ENCODE measurements at places on chromosomes 6 and 20.
A peak's percentile ranks its signal among the peaks of the same experiment; 100 is the strongest.

DNA sequence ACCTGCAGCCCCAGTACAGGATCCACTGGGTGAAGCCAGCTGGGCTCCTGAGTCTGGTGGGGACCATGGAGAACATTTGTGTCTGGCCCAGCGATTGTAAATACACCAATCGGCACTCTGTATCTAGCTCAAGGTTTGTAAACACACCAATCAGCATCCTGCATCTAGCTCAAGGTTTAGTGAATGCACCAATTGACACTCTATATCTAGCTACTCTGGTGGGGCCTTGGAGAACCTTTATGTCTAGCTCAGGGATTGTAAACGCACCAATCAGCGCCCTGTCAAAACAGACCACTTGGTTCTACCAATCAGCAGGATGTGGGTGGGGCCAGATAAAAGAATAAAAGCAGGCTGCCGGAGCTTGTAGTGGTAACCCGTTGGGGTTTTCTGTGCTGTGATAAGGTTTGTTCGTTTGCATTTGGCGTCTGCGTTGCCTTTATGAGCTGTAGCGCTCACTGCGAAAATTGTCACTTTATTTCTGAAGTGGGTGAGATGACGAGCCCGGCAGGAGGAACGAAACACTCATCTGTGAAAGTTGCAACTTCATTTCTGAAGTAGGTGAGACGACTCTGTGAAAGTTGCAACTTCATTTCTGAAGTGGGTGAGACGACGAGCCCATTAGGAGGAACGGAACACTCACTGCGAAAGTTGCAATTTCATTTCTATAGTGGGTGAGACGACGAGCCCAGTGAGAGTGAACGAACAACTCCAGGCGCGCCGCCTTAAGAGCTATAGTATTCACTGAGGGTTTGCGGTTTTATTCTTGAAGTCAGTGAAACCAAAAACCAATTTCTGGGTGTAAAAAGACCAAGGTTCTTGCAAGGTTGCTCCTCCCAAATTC is 31.1 kb downstream of the SERPINB6 start:
- DNase-seq = peak; percentile 8

DNA sequence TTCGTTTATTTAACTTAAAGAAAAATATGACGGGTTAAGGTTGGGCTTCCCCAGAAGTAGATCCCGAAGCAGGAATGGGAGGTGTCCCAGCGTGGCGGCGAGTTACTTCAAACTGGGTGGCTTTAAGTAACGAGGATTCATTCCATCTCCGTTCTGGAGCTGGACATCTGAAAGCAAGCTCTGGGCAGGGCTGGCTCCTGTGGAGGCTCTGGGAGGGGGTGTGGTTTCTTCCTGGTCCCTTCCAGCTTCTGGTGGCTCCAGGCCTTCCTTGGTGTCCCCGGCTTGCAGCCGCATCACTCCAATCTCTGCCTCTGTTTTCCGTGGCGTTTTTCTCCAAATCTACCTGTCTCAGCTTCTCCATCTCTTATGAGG is 47.3 kb upstream of the BHLHE23 start:
- no peak for DNase-seq

DNA sequence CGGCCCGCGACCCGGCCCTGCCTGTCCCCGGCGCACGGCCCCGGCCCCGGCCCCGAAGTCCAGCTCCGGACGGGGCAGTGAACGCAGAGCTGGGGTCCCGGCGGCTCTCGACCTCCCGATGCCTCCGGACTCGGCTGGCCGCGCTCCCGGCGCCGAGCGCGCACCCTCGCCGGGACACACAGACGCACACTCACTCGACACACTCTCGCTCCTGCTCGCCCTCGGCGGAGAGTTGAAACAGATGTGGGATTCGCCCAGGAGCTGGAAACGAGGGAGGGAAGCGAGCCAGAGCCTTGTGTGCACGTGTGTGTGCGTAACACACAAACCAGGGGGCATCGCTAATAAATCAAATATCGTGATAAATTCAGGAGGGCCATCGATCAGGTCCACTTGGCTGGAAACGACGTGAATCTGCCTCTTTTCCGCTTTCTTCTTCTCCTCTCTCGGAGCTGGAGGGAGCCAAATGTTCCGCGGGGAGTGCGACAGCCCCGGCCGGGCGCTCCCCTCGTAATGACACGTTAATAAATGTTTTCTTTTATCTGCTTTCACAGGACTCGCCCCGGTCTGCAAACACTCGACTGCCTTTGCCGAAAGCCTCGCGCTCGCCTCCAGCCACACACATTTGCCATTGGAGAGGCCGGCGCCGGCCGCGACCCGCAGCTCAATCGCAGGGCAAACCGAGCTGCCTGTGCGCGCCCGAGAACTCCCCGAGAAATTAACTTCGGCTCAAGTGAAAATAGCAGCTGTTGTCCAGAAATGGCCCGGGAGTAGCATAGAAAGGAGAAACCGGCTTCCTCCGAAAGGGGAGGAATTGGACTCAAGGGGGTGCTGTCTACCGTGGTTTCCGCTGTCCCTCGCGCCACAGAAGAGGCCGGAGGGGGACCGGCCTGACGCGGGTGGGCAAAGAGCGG is 828 bp upstream of the SULF2 start:
- no peak for DNase-seq

GRCh38 chr6:119960456-119960855 is 610.9 kb upstream of the MAN1A1 start:
- DNase-seq = no peak

DNA sequence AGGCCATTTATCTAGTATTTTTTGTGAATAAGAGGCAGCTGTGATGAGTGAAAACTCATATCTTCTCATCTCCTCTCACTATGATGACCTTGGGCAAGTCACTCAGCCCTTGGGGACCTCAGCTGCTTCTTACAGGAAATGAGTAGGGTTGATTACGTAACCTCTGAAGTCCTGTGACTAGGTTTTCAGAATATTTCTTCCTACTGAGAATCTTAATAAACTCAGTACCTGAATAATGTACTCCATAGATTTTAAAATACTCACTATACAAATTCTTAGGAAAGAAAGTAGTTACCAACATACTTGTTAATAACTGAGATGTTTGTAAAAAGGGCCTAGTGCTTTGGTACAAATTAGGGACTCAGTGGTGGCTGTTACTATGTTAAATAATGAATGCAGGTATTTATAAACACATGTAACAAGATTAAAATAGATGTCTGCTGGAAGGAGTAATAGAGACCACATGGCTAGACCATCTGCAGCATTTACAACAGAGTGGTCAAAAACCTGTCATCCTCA is 60.9 kb downstream of the RPRD1B start:
- DNase-seq = peak; percentile 8

GRCh38 chr6:37354526-37355384 is 972 bp downstream of the RNF8 start:
- DNase-seq = no peak

DNA sequence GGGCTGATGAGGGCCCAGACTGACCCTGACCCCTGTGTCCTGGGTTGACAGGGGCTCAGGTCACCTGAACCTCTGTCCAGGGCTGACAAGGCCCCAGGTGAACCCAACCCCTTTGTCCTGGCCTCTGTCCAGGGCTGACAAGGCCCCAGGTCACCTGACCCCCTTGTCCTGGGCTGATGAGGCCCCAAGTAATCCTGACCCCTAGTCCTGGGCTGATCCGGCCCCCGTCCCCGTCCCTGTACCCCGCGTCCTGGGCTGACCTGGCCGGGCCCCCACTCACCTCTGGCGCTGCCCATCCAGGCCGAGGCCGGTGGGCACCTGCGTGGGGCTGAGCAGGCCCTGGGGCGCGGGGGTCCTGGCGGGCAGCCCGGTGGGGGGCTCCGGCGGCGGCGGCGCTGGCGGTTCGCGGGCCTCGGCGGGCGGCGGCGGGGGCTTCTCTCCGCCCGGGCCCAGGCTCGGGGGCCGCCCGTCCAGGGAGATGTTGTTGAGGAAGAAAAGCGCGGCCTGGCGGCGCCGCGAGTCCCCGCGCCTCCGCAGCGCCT is 379 bp downstream of the CABLES2 start:
- no peak for DNase-seq

- DNase-seq = no peak
Observed at GRCh38 chr6:90098627-90099026, 198.0 kb downstream of the BACH2 start.

DNA sequence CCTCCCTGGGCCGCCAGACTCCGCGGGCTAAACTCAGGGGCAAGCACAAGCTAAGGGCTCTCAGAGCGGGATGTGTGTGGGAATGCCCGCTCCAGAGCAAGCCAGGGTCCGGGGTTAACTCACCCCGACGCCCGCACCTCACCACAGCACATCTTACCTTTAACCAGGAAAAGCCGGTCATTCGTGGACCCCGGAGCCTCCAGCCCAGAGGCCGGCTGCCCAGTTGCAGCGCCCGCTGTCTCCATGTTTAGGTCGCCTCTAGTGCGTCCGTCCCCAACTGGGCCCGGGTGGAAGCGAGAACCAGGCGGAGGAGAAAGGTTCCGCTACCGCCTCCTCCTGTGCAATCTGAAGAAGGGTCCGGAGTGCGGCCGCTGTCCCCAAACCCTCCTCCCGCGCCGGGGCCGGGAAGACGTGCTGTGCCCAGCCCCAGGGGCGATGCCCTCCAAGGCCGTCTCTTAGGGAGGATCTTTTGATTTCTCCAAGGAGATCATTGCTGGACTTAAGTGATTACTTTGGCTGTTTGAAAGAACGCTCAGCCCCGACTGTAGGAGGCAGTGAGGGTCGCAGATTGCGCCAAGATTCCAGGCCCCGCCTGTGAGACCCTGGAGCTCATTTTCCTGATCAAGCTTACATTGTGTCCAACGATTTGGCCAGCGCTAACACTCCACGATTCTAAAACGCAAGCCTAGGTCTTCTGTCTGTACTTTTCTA is at the start of gene TMEM242:
Gene TMEM242, minus strand, starts transcription at position 265 of the 711 bp plus-strand sequence. Its CDS starts 20 bp downstream, at position 245.
- DNase-seq = peak; percentile 64

GRCh38 chr6:138492871-138493270 is 6.4 kb downstream of the NHSL1 start:
- no peak for DNase-seq

DNA sequence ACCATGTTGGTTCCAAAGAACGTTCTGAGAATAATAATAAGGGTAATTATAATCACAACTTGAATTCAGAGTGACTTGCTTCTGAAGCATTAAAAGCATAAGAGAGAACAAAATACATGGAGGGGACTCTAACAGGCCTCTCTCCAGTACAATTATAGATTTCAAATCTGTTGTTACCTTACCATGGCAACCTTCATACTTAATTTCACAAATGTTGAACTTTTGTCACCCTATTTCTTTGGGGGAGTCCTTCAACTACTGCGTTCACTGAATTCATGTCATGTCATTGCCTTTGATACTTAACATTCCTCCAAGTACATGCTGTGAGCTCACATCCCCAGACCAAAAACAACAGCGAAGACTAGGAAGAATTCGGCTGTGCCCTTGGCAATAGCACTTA is 104.0 kb downstream of the MKKS start:
- no peak for DNase-seq

DNA sequence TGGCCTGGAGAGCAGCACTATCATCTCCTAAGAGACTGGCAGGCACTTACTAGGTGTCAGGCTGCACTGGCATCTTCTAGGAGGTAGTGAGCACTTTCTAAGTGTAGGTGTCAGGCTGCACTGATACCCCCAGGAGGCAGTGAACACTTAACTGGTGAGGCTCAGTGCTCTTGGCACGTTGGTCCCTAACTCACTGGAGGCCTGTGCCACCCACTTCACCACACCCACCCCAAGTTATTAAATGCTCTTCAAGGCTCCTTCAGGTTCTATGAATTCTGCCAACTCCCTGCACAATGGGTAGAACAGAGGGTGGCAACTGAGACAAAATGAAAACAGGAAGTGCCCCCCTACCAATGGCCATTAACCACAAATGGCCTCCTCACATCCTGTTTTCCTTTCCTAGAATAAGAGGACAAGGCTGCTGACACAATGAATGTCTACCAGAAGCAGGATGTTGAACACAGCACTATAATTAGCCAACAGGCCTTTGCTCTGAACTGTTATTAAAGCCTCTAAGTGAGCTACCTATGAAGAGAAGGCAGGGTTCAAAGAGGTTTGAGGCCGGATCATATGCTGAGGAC is 29.4 kb downstream of the NCOA5 start:
- DNase-seq = no peak

DNA sequence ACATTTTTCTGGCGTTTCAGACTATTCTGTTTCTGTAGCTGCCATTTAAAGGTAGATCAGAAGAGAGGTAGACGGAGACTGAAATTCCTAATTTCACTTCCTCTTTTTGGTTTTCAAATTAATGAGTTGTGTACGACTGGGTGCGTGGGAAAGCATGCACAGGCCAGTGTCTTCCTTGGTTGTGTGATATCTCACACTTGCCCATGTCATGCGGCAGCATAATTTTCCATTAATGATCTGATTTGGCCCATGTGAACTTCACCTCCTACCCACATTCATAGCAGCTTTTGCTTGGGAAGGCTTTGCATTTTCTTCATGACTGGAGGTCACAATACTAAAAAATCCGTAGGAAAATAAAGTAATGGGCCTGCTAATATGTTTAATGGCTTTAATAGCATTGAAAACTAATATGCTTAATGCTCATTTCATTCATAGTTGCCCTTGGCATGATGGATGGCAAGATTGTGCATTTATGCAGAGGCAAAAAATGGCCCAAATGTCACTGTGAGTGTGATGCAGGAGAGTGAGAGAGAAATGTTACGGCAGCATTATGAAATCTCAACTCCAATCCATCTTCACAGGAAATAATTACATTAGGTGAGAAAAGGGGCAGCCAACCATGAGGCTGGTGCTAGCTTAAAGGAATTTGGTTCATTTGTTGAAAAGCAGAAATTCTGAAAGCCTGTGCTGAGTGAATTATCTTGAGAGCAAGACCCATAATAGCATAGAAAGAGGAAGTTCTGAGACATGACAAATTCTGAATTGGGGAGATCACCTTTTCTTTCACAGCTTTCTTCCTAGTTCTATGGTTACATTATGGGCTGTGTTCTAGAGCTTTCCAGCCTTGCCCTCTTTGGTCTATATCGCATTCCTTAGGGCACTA is 69.0 kb upstream of the UST start:
- no peak for DNase-seq

- DNase-seq = no peak
Observed at GRCh38 chr6:43075670-43076463, at the start of gene PTK7. Gene PTK7, plus strand, starts transcription at chr6:43076314. Its CDS starts 175 bp downstream, at chr6:43076489.

- no peak for DNase-seq
Observed at GRCh38 chr6:117265410-117266256, at the start of gene VGLL2. Gene VGLL2, plus strand, starts transcription at chr6:117265558. Its CDS starts 206 bp downstream, at chr6:117265764.

GRCh38 chr6:147029923-147030322 is 174.3 kb upstream of the STXBP5 start:
- DNase-seq = no peak

- no peak for DNase-seq
Observed at GRCh38 chr6:75524322-75524972, 30.8 kb upstream of the FILIP1 start.

- peak; percentile 10 for DNase-seq
Observed at GRCh38 chr6:30411515-30412207, 66.7 kb downstream of the RPP21 start.

- DNase-seq = no peak
Observed at GRCh38 chr6:47414423-47415167, 63.0 kb upstream of the CD2AP start.

DNA sequence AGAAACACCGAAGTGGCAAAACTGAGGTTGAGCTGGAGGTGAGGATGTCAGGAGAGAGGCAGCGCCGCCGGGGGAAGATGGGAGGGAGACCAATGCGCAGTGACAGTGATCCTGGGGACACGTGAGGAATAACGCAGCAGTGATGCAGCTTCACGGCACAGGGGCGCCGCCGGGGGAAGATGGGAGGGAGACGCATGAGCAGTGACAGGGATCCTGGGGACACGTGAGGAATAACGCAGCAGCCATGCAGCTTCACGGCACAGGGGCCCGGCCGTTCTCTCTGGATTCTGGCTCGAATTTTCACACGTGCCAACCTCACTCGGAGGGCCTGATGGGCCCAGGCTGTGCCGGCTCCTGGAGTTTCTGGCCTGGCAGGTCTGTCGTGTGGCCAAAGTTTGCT is 94.7 kb downstream of the SMOC2 start:
- DNase-seq = no peak

GRCh38 chr20:25250508-25250907 is 2.6 kb downstream of the PYGB start:
- no peak for DNase-seq

GRCh38 chr6:157436944-157437336 is 56.0 kb downstream of the ZDHHC14 start:
- no peak for DNase-seq

Measured in stimulated activated CD8-positive, alpha-beta memory T cell treated with anti-CD3 and anti-CD28 coated beads, Interleukin-4, amount 100 ng/mL, for 1 hour (primary cell).